Activated T-cell treated with anti-CD3 and anti-CD28 coated beads, Interleukin-2, amount 50 U/mL, for 48 hours (primary cell): ENCODE measurements at places on chromosomes 4 and X.

- DNase-seq, result no peak
Measured at GRCh38 chr4:5470318-5471198, 237.8 kb downstream of the EVC2 start.

GRCh38 chr4:141309874-141310273 lies 89.2 kb downstream of the ZNF330 start:
- DNase-seq, result no peak

DNA sequence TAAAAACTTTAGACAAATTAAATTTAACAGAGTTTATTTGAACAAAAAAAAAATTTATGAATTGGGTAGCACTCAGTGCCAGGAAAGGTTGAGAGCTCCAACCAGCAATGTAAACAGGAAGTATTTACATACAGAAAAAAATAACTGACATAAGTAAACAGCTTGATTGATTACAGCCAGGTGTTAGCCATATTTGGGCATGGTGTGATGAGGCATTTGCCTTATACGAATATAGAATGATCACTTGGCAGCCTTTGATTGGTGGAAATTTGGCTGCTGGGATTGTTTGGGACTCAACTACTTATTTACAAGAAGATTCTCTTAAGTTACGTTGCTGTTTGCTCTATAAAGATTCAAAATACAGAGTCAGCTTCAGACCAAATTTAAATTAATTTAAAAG lies 172.0 kb downstream of the ADAM29 start:
- no peak for DNase-seq

GRCh38 chr4:182102576-182102975 lies 140.6 kb upstream of the TENM3 start:
- no peak for DNase-seq

DNA sequence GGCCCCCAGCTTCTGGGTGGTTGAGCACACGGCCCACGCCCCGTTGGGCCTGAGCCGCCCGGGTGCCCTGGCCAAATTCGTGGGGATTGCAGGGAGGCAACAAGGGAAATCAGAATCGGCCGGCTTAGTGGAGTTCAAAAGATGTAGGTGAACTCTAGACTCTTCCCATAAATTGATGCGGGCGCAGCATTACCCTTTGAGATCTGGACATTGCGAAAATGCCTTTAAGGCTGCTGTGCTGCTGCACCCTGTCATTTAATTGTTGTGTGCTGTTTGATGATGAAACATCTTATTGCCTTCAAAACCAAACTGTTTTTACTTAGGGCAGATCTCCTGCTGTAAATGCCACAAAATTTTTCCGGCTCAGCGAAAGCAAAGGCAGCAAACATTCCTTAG lies 409 bp upstream of the MPP1 start:
- DNase-seq, result no peak

DNA sequence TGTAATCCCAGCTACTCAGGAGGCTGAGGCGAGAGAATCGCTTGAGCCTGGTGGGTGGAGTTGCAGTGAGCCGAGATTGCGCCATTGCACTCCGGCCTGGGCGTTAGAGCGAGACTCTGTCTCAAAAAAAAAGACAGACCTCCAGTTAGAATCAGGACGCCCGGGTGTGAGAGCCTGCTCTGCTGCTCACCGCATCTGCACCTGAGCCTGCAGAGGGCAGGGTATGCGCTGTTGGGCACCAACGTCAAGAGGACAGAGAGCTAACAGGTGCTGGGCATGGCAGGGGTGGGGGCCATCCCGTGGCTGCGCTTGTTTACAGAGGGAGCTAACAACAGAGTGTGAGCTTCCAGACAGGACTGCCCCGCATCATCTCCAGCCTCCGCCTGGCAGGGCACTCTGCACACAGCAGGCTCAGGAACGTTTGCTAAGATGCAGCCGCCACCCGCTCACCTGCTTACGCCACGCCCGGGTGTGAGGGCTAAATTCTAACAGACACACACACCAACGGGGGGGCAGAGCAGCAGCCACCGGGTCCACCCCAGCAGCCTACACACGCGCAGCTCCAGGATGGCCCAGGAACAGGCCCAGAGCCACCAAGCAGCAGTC lies 50.0 kb upstream of the CPLX1 start:
- no peak for DNase-seq

- DNase-seq, result no peak
Measured at GRCh38 chrX:78831523-78831922, 84.0 kb downstream of the LPAR4 start.

- peak; percentile 43 for DNase-seq
Measured at GRCh38 chrX:110407910-110408545, 49.4 kb downstream of the RTL9 start.

GRCh38 chr4:183447646-183448045 lies 3.2 kb downstream of the CDKN2AIP start:
- no peak for DNase-seq

GRCh38 chrX:7127056-7127455 lies 20.5 kb upstream of the STS start:
- no peak for DNase-seq

DNA sequence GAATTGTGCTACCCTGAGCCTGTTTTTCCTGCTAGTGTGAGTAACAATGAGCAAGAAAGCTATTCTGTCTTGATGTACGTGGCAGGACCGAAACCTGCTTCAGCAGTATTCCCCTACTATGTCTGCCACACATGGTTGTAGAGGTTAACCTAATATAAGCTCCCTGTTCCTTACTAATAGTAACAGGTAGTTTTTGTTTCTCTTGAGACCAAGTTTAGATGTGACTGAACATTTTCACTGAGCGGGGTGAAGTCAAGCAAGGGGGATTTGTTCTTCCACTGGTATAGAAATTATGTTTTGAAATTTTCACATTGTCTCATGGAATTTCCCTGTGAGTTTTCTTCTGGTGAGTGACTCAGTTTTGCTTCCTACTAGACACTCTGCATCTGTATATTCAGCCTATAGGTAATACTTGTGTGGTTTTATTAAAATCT lies 37.3 kb downstream of the RRAGB start:
- DNase-seq, result no peak

GRCh38 chrX:70437921-70438665 lies 6.5 kb upstream of the DLG3 start:
- no peak for DNase-seq

DNA sequence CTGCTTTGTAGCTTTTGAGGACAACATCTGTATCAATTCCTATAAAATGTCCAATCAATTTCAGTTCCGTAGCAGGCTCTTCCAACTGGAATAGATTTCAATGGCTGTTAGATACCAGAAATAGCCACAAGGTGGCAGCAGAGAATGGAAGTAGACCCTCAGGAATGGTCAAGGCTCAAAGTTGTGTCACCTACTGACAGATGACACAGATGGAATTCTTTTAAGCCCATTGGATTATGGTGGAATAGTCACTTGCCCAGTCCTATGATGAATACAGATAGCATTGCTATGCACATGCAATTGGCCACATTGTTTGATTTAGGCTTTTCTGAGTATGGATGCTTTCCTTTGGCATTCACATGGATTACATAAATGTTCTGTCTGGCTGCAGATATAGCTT lies 130.4 kb upstream of the RADX start:
- peak; percentile 33 for DNase-seq

DNA sequence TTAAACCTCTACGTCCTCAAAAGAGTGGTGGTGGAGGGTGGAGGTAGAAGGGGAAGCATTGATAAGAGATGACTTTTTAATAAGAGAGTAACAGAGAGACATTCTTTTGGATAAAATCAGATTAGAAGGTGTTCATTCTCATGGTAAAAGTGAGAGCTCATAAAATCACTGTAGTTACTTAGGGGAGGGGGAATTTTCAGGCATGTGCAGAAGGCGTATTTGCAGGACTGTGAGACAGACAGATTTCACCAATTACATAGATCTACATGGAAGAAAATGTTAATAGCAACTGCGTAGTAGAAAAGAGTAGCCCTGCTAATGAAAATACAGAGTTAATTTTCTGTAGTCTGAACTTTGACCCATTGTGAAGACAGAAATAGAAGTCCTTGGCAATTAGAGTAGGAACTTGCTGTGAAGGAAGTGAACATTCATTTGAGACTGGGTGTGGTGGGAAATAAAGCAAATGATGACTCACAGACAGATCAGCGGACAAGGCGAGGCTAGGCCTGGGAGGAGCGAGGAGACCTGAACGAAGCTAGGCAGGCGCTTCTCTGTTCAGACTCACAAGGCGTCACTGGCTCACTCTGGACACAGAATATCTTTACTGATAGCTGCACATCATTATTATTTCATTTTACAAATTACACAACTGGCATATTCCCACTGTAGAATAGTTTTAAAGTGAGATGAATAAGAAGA lies 57.2 kb upstream of the FAM9C start:
- no peak for DNase-seq

DNA sequence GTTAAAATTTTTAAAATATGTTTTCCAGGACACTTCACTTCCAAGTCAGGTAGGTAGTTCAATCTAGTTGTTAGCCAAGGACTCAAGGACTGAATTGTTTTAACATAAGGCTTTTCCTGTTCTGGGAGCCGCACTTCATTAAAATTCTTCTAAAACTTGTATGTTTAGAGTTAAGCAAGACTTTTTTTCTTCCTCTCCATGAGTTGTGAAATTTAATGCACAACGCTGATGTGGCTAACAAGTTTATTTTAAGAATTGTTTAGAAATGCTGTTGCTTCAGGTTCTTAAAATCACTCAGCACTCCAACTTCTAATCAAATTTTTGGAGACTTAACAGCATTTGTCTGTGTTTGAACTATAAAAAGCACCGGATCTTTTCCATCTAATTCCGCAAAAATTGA lies 49.7 kb downstream of the XIAP start:
- no peak for DNase-seq

GRCh38 chr4:18931643-18932377 lies 910.3 kb upstream of the LCORL start:
- no peak for DNase-seq

- DNase-seq, result no peak
Measured at GRCh38 chr4:33150525-33150910, 2430.3 kb downstream of the PCDH7 start.

DNA sequence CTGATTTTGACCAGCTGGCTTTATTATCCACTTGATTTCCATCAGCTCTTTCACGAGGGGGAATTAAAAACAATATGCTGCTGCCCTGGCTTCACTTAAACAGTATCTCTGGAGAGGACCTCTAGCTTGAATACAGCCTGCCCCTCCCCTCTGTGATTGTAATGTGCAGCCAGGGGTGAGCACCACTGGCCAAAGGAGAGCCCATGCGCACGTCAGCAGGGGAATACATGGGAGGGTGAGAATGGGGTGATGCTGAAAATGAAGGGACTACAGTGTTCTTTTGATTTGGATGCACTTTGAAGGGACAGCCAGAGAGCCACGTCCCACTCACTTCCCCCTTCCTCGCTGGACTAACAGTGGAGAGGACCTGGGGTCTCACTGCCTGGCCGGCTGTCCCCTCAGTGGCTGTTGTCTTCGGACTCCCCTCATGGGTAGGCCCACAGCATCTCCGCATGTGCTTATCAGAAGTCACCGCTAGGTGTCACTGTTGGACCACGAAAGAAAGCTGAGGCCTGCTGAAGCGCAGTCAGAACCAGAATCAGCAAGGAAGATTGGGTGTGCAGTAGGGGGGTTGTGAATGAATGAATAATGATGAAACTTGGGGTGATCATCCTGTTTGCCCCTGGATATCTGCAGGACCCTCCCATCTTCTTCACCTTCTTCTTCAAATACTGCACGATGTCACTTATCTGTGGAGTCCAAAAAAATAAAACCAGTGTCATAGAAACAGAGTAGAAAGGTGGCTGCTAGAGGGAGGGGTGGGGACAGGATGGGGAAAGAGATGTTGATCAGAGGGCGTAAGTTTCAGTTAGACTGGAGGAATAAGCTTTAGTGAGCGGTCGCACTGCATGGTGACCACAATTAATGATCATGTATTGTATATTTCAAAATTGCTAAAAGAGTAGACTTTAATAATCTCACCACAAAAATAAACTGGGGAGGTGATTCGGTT lies 32.8 kb downstream of the CLCN4 start:
- DNase-seq, result peak; percentile 85

- no peak for DNase-seq
Measured at GRCh38 chrX:148691456-148691855, 191.0 kb downstream of the AFF2 start.

- no peak for DNase-seq
Measured at GRCh38 chr4:72507167-72507566, 61.9 kb downstream of the ADAMTS3 start.

GRCh38 chrX:11555759-11556158 lies 110.0 kb downstream of the ARHGAP6 start:
- DNase-seq, result no peak

- no peak for DNase-seq
Measured at GRCh38 chr4:17846266-17846665, 35.5 kb downstream of the NCAPG start.

GRCh38 chrX:13852001-13852695 lies 35.3 kb upstream of the GPM6B start:
- no peak for DNase-seq

DNA sequence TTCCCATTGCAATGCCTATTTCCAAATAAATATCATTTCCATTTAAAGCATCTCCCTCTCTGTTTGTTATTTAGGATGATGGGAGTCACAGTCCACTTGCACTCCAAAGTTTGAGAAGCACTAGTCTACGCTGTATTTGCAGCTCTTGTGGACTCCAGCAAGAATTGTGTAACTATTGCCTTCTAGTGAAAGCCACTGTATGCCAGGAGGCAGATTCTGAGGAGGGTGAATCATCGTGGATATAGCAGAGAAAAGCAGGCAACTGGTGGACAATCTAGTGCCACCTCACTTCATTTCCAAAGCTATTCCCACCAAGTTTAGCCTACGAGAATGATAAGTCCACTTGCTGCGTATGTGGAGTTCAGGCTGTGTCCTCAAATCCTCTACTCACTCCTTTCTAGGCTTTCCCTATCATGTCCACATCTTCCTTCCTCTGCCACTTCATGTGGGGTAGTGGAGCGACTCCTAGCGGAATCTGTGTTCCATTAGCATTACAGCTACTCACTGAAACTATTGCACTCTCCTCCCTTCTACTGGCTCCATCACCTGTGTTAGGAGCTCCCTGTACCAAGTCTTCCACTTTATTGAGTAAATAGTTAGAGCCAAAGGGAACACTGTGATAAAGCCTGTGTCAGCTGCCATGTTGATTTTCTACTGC lies 501.8 kb upstream of the GALNT7 start:
- no peak for DNase-seq
